Posterior vena cava (tissue), 2 donors: ENCODE measurements at places on chromosomes 6 and 20. TPM values are rescaled to one million over a fixed set of nuclear protein-coding genes. Genes with fewer than 3 reads are reported as not detected.

GRCh38 chr20:745683-746301, 22.5 kb downstream of the SLC52A3 start:
- no peak for DNase-seq

- no peak for DNase-seq
These were observed 13.9 kb upstream of the CD40 start for GRCh38 chr20:46104262-46104661.

DNA sequence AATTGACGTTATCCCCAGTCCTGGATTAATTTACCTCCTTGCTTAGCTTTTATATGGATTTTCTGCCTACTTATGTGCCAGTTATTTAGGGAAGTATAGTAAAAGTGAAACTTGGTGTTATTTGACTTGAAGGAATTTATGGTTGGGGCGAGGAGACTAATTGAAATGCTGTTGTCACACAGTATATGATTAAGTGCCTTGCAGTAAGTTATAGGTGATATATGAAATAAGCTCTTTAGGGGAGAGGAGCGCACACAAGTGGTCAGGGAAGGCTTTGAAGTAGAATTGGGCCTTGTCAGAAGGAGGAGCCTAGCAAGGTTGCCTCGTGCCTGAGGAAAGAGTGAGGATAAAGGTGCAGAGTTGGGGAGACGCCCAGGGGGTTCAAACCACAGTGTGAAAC, 20.5 kb downstream of the NCOA7 start:
- no peak for DNase-seq

- no peak for DNase-seq
These were observed 16.4 kb upstream of the MAP3K4 start for GRCh38 chr6:160975162-160975561.

DNA sequence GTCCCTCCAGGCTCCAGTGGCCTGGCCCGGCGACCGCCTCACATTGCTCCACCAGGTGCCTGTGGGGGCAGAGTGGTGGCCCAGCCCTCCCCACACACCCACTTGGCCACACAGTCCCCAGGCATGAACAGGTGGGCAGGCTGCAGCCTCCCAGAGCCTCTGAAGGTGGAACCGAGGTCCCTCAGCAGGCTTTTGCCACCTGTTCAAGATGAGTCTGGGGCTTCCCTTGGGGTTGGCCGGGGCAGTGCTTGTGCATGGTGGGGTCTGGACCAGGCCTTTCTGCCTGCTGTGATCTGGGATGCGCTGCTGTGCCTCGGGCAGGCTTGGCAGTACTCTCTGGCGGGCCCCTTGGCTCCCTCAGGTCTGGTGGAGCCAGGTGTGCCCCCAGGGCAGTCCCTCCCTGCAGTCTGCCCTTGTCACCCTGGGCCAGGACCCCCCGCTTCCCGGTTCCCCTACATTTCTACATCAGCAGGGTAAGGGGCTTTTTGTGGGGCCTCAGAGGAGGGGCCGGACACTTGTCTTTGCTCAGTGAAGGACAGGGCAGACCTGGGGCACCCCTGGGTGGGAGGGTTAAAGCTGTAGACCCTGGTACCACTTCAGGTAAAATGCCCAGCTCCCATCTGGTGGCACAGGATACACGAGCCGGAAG, 2.7 kb upstream of the COL9A3 start:
- DNase-seq, result no peak

DNA sequence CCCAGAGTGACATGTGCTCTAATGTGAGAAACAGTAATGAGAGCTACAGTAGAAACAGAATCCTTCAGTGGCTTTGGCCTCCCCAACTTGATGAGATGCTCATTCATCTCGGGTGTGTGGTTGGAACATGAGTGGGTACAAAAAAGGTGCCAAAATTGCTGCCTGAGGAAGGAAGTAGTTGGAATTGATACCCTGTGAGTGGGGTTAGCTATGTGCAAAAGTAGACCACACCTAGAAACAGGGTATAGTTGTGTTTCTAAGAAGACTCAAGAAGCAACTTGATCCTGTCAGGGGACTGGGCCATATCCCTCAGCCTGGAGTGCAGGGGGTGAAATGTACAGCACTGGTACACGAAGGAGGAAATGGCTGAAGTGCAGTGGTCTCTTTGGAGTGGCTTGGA, 206.4 kb upstream of the SUPT3H start:
- no peak for DNase-seq

C6orf15 gene
- not detected for total RNA-seq

DNA sequence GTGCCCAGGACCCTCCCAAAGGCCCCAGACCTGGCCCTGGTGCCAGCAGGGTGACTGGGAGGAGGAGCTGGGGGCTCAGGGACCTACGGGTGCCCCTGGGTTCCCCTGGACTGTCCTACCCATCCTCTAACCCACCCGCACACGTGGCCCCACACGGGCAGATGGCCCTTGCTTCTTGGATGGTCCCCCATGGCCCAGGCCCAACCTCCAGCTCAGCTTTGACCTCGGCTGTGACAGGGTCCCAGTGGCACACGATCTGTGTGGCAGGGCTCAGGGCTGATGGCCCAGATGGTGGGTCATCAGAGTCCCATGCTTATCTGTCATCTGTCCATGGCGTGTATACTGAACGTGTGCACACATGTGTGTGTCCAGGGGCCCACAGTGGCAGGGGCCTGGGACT, 4.0 kb downstream of the NTSR1 start:
- no peak for DNase-seq

DNA sequence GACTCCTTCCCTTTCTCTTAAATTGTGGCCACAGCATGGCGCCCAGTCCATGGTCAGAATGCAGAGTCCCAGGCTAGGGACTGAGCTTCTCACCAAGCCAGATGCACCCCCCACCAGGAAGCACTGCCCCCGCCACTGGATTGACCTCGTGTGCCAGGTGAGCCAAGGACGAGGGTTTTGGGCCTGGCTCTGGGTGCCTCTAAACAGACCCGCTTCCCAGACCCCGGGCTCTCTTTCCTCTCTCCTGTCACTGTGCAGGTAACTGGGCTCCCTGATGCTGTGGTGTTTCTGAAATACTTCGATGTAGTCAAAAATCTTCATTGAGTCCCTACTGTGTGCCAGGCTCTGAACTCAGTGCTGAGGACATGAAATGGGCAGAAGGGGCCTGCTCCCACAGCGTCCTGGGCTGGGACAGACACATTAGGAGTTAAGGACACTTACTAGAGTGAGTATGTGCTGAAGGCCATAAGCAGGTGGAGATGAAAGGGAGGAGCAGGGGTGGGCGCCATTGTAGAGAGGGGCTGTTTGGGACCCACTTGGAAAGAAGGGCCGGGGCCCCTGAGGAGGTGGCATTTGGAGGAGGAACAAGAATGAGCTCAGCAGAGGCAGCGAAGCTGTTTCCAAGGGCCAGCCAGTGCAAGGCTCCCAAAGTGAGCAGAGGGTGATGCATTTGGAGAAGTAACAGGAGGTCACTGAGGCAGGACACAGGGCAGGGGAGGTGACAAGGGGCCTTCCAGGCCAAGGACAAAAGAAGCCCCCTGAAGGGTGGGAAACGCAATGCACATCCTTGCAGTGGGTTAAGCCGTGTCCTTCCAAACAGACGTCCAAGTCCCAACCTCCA, 217.1 kb downstream of the ANKRD60 start:
- no peak for DNase-seq

PNPLA1 gene
- 0.19 TPM for total RNA-seq

DNA sequence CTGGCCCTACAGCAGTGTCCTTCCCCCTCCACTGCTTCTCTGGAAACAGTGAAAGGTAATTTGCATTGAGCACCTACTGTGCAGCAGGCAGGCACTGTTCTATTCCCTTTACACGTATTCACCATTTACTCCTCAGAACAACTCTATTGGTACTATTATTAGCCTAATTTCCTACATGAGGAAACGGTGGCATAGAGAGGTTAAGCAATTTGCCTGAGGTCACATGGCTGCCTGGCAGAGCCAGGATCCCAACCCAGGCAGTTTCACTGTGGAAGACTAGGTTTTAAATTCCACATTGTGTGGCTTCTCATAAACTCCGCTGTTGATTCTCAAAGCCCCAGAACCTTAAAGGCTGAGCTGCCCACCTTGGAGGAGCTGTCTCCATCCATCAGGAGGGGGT, 72.7 kb downstream of the CLIC5 start:
- no peak for DNase-seq

BMP7 gene
- not detected for total RNA-seq

KCNK15 gene
- total RNA-seq, result 4.5 TPM

DNA sequence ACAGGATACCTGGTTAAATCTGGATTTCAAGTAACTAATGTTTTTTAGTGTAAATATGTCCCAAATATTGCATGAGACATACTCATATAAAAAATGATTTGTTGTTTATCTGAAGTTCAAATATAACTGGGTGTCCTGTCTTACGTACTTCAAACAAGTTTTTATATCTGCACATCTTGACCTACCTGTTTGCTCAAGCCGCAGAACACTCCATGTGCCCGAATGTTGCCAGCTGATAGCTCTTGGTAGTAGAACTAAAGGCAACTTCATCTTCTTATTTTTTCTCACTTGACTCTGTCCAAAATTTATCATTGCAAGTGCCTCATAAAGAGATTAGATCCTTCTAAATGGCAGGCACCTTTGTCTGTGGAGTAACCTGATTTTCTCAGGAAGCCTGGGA, 39.1 kb upstream of the KLHL31 start:
- DNase-seq, result no peak

PTCRA gene
- total RNA-seq, result not detected

GRCh38 chr6:109496036-109496772, 13.2 kb upstream of the ZBTB24 start:
- DNase-seq, result no peak

- no peak for DNase-seq
These were observed 501.0 kb upstream of the MAP3K7 start for GRCh38 chr6:91087908-91088307.

DNA sequence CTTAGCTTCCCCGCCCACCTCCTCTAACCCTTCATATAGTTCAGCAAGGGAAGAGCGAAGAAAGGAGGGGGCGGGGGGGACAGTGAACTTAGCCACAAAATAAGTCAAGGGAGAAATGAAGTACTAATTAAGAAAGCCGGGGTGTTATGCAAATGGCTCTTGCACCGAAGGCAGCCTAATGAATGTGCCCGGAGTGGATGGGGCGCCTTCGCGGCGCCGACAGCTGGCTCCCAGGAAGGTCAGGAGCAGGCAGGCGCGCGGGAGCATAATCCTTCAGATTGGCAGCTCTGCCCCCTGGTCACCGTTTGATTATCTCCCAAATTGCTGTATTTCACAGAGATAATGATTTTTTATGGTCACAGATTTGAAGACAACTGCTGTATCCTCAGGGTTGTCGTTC, 395.1 kb downstream of the TFAP2B start:
- no peak for DNase-seq

TP53TG5 gene
- 2.0 TPM for total RNA-seq

DNA sequence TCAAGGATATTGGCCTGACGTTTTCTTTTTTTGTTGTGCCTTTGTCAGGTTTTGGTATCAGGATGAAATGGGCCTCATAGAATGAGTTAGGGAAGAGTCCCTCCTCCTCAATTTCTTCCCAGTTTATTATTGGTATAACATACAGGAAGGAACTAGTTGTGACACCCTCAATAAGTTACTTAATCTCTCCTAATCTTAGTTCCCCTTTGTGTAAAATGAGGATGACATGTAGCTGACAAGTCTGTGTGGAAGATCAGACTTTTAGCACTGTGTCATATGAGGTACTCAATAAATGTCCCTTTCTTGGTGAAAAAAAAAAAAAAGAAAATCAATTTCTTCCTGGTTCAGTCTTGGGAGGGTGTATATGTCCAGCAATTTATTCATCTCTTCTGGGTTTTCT, 155.8 kb downstream of the PDE7B start:
- no peak for DNase-seq

ATP6V1G2 gene
- 1.2 TPM for total RNA-seq

DNA sequence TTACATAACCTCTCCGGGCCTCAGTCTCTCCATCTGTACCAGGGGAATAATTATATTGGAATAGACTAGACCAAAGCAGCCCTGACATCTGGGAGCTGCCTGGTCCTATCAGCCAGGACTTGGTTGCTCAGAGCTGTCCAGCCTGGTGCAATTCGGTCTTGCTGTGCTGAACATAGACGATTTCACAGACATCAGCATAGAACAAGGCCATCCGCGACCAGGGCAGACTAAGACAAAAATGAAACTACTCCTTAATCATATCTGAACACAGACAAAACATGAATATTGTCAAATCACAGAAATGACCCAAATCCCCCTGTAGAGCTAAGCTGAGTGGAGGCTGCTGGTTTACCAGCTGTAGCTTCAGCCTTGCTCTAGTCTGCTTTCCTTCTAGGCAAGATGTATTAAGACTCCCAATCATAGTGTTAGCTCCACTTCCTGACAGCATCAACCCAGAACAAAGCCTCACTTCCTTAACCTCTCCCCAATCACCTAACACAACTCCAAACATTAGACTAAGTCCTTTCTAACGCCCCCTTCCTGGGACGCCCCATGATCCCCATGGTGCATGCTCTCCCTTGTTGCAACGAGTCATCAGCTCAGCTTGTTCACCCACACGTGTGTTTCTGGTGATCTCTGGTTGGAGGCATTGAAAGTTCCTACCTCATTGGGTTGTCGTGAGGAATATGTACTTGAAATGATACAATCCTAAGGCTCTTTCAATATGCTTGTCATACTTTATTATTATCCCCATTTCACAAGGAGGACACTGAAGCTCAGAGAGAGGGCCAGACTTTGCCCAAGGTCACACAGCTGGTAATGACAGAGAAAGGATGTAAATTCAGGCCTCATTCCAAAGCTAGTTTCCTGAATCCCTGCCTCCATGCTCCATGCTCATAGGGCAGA, 3.5 kb upstream of the MAPK13 start:
- DNase-seq, result no peak

DNA sequence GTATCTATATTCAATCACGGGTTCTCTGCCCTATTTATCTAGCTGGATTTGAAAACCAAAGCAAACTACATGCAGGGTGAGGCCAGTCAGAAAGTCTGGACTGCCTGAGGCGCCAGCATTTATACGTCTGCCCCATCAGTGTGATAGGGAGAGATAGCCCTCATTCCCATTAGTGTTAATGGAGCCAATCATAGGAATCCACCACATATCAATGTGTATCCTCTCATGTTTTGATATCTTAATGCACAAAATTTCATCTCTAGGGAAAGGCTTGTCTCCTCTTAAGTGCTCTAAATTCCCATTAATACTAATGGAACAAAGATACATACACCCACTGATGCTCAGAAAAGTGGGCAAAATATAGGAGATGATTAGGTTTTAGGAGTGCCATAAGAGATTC, 376.2 kb downstream of the BTBD3 start:
- DNase-seq, result no peak

GRCh38 chr20:20371681-20372080, 3.8 kb downstream of the INSM1 start:
- DNase-seq, result no peak

DNA sequence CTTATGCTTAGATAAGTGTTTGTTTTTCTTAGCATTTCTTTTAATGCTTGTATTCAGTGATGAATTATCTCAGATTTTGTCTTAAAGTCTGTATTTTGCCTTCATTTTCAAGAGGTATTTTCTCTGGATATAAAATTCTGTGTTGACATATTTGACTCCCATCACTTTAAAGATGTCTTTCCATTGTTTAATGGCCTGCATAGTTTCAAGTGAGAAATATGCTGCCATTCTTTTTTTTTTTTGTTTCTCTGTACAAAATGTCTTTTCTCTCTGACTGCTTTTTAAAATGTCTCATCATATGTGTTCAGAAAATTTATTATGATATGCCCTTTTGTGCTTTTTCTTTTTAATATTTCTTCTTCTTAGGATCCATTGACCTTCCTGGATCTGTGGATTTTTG, 578.0 kb upstream of the NOX3 start:
- no peak for DNase-seq
